ENCODE measurements at places on chromosomes 2 and 18.

GRCh38 chr2:70954886-70955285 lies 19.2 kb downstream of the ATP6V1B1 start:
- DNase-seq: no peak

DNA sequence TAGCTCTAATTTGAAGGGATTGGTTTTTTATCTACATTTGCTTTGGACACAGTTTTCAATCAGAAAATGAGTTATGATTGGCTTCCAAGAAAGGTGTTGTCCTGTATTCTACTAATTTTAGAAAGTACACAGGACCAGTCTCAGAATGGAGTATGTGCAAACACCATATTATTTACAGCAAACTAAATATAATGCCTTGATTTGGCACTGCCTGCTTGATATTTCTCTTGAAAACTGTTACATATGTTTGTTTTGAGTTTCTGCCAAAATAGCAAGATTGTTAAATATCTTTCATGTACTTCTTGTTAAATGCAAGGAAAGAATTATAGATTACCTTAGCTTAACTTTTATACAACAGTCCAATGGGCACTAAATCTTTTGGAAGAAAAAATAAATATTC lies 694.9 kb downstream of the KCNJ3 start:
- no peak for DNase-seq

DNA sequence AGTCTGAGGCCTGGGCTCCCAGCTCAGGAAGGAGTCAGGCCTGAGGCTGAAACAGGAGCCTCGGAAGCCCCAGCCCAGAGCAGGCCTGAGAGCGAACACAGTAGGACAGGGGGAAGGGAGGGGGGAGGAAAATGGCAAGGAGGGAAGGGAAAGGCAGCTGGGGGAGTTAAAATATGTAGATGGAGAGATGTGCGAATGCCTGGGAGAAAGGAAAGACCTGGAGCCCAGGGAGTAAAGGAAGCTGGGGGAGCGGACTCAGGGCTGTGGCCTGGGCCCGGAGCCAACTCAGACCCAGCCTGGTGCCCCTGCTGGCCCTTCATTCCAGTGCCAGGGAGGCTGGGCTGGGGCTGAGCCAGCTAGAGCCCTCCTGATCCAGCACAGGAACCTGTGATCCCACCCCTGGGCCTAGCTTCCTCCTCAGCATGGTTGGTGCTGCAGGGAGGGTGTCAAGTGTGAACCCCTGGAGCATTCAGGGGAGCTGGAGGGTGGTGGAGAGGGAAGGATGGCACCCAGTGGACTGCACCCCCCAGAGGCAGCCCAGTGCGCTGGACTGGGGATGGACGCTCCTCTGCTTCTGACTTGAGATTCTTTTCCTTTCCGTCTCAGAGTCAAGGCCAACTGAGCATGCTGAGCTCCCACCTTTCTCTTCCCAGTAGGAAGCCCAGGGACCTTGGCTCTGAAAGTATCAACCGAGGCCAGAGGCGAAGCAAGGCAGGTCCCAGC lies 46.3 kb downstream of the EMX1 start:
- DNase-seq: no peak

DNA sequence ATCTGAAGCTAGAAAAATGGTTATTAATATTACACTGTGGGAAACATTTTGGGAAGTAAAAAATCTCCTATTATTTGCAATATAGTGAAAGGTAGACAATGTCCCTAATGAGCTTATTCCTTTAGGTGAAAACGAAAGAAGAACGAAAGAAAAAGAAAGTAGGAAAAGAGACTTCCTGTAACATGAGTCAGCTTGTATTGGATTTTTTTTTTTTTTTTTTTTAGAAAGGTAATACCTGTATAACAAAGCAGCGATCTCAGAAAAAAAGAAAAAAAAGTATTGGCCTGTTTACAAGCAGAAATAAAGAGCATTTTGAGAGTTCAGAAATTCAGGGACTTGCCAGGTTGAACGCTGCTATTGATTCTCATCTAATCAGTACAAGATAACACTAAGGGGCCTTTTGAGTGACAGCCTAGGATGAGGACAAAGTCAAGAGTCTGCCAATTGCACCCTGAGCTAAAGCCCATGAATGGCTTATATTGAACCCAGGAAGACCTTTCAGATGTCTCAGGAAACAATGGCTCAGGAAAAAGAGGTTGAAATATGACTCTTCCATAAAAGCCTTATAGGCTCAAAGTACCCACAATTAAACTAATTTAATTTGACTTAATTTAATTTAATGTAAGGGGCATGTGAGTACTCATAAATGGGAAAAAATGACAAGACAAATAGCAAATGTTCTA lies 615.6 kb upstream of the CDH2 start:
- no peak for DNase-seq

DNA sequence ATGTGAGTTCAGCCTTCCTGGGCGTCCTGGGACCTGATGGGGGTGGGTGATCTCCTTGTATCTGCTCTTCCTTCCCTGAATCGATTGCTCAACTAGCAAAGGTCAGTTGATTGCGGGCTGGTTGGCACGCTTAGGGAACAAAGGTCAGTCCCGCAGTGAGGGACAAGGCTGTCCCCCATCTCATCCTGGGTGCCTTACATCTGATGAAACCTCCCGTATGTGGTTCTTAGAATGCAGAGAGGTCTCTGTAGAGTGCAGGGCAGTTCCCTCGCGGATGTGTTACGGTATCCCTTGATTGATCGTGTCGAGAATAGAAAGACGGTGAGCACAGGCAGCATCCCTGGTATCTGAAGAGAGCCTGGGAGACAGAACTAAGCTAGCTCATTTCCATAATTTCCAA lies 56.4 kb upstream of the RBM44 start:
- DNase-seq: no peak

DNA sequence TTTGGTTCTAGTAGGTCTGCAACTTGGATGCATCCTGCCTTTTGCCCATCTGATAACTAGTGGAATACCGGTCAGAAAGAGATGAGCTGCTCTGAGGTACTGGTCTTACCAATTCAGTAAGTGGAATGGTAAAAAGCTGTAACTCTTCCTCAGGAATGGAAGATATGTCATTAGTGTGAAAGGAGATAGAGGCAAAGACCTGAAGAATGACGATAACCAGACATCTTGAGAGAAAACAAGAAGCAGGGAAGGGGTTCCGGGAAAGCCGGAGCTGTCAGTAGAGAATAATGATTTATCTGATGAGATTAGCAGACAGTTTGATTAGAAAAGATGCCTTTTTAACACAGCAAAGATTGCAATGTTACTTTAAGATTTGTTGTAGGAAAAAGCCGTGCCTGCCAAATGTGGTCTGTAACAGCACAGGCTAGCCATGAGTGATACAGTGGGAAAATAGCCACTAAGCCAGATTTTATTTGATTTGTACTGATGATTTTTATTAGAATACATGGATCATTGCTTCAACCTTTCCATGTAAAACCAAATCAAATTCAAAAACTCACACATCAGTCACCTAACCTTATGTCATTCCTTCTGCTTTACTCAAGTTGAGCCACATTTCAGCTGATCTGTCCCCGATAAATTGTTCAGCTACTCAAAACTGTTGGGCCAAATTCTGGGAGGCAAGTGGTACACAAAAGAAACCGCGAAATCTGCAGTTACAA lies 110.0 kb downstream of the TCF4 start:
- DNase-seq: no peak

GRCh38 chr2:129794540-129794939 lies 184.9 kb upstream of the RAB6C start:
- no peak for DNase-seq

Data from skeletal muscle cell (primary cell).